ENCODE measurements at places on chromosomes 12 and 14.

- H3K27me3 ChIP-seq = no peaks in the 10 kb centered on the region
- no peaks in the 10 kb centered on the region for H3K4me1 ChIP-seq
- H3K36me3 ChIP-seq = no peaks in the 10 kb centered on the region
- no peak overlapping the region for H3K27ac ChIP-seq
- no peak overlapping the region for H3K4me3 ChIP-seq
These were observed 51.3 kb upstream of the STXBP6 start for GRCh38 chr14:25101276-25101675.

- H3K4me1 ChIP-seq = no peaks in the 10 kb centered on the region
- H3K36me3 ChIP-seq = no peaks in the 10 kb centered on the region
- no peak overlapping the region for H3K27ac ChIP-seq
These were observed 389.3 kb upstream of the USP15 start for GRCh38 chr12:61870658-61871484.

DNA sequence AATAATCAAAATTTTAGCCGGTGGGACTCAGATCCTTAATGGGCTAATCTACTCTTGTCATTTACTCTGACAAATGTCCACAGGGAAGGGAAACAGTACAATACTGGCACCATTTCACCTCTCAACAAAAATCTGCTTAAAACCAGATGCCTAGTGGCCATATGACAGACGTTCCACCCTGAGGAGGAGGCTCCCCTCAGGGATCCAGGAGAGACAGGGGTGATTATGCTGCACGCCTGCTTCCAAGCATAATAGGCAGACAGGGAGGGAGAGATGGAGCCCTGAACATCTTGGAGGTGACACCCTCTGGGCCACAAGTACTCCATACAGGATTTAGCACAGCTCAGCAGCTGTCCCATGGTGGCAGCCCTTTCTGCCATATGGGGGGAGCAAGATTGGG lies 24.8 kb upstream of the AKAP6 start:
- H3K27me3 ChIP-seq = peaks cover 4% of the 10 kb centered on the region
- H3K4me3 ChIP-seq = peak overlapping the region; percentile 74
- peak; percentile 38 for DNase-seq
- peaks cover 5% of the 10 kb centered on the region for H3K36me3 ChIP-seq
- peak overlapping the region; percentile 99 for H3K27ac ChIP-seq
- peaks cover 53% of the 10 kb centered on the region for H3K4me1 ChIP-seq

DNA sequence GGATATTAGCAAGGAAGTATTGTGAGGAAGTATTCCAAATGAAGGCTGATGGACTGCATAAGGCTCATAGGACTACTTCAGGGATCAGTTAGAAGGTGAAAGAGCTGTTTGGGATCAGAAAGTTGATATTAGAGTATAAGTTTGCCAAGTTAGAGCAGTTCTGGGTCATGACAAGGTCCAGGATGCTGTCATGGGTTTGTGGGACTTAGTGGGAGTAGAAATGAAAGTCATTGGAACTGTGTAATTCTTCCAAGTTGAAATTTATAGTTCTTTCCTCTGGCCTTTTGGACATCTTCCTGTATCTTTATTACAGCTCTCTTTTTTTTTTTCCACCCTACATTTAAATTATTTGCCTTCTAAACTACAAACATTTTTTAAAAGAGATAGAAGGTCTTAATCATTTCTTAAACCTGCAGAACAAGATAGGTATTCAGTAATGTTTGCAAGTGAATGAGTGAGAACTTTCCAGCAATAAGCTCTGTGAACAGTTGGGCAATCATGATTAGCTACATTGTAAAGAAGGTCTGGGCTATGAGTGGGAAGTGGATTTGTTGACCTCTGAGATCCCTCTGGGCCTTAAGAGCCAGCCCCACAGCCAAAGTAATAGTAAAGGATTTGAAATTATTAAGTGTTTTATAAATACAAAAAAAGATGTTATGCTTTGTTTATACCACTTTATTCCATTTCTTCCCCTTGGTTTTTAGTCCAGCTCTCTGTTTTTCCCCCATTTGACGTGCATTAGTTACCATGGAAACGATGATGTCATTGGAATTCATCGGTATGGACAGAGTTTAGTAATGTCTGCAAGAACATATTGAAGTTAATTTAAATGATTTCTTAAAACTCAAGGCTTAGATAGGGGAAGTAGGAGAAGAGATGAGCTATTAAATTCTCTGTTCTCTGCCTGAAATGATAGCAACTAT lies 247.9 kb upstream of the ARHGAP5 start:
- no peaks in the 10 kb centered on the region for H3K27me3 ChIP-seq
- H3K27ac ChIP-seq = no peak overlapping the region
- DNase-seq = no peak
- no peaks in the 10 kb centered on the region for H3K36me3 ChIP-seq
- H3K4me3 ChIP-seq = no peak overlapping the region

DNA sequence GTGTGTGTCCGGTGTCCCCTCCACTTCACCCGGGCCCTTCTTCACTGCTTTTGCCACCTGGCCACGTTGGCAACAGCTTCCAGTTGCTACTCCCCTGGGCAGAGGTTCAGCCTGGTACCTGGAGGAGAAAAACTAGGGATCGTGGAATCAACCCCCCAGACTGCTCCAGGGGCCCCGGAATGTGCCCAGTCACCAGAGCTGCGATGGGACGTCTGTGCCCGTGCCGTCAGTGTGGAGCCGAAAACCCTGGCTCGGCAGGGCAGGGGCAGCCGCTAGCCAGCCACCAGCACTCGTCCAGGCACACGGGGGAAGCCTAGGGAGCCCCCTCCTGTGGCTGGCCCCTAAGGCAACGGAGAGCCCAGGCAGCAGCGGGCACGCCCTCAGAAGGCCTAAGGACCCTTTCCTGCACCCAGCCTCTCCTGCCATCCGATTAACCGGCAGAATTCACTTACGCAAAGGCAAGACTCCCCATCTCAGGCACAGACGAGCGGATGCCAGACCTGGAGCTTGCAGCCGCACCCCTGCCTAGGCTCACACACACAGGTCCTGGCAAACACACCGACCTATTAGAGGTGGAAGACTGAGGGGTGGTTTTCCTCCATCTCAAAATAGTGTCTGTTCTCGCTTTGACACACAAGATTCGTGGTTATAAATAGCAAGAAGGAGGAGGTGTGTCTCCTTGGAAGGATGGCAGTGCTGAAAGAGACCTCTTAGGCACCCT lies 62.6 kb downstream of the FBXL14 start:
- H3K27me3 ChIP-seq = peaks cover 24% of the 10 kb centered on the region
- no peak for DNase-seq
- peak overlapping the region; percentile 1 for H3K4me3 ChIP-seq

GRCh38 chr12:82479511-82479910 lies 121.2 kb downstream of the METTL25 start:
- H3K27me3 ChIP-seq = no peaks in the 10 kb centered on the region
- H3K27ac ChIP-seq = no peak overlapping the region
- no peaks in the 10 kb centered on the region for H3K36me3 ChIP-seq
- no peak overlapping the region for H3K4me3 ChIP-seq
- DNase-seq = no peak

DNA sequence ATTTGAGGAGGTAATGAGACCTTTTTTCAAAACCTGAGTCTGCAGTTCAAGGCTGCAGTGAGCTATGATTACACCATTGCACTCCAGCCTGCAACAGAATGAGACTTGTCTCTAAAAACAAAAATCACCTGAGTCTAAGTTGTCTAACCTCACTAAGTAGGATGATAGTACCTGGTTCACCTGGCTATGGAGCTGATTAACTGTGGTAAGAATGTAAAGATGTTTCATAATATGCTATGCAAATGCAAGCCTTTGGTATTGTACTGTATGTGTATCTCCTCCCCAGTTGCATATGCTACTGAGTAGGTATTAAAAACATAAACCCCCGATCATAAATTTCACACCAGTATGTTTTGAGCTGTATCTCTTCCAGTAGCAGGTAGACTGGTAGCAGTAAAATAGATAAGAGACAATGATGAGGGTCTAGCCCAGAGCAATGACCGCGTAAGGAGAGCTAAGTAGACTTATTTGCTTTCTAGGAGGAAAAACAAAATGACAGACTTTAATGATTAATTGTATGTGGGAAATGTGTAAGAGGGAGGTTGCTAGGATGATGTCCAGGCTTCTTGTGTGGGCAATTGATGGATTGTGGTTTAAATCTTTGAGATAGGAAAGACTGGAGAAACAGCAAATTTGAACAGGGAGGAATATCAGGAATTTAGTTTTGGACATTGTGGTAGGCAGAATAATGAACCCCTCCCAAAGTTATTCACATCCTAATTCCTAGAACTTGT lies 41.6 kb upstream of the EGLN3 start:
- H3K36me3 ChIP-seq = no peaks in the 10 kb centered on the region
- H3K4me3 ChIP-seq = no peak overlapping the region
- H3K4me1 ChIP-seq = peaks cover 6% of the 10 kb centered on the region
- no peak for DNase-seq
- peaks cover 6% of the 10 kb centered on the region for H3K27me3 ChIP-seq
- no peak overlapping the region for H3K27ac ChIP-seq

- H3K27ac ChIP-seq = no peak overlapping the region
- H3K4me3 ChIP-seq = no peak overlapping the region
- DNase-seq = no peak
- peaks cover 6% of the 10 kb centered on the region for H3K27me3 ChIP-seq
- peaks cover 5% of the 10 kb centered on the region for H3K36me3 ChIP-seq
- peaks cover 3% of the 10 kb centered on the region for H3K4me1 ChIP-seq
These were observed 32.9 kb downstream of the CALM1 start for GRCh38 chr14:90429754-90430153.

- DNase-seq = no peak
- H3K27ac ChIP-seq = no peak overlapping the region
- peaks cover 8% of the 10 kb centered on the region for H3K27me3 ChIP-seq
- no peak overlapping the region for H3K4me3 ChIP-seq
- peaks cover 16% of the 10 kb centered on the region for H3K4me1 ChIP-seq
- no peaks in the 10 kb centered on the region for H3K36me3 ChIP-seq
These were observed 4.9 kb downstream of the AACS start for GRCh38 chr12:125070112-125070511.

DNA sequence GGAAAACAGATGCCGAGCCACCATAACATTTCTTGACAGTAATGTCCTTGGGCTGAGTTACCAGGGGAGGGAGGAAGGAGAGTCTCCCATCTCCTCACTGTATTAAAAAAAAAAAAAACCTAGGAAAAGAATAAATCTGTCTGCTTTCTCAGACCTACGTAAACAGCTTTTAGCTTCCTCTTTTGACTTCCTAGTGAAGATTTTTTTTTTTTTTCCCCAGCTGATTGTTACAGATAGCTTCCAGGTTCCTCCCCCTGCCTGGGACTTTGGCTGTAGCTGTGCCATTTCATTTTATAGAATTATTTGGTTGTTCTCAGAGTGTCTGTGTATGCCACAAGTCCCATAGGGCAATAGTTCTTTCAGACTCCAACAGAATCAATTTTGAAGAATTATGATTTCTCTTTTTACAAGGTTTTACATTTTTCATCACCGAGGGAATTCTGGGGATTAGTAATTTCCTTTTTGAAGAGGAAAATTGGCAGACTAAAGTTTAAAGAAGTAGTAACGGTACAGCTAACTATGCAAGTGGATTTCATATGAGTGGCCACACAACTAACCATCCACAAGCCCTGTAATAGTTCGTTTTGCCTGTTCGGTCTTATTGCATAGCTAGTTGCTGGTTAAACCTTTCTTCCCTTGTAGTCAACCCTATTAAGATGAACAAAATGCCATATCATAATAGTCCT lies 23.1 kb upstream of the GNS start:
- H3K4me1 ChIP-seq = peaks cover 10% of the 10 kb centered on the region
- peaks cover 6% of the 10 kb centered on the region for H3K27me3 ChIP-seq
- H3K36me3 ChIP-seq = no peaks in the 10 kb centered on the region
- DNase-seq = no peak

- peaks cover 11% of the 10 kb centered on the region for H3K4me1 ChIP-seq
- H3K27ac ChIP-seq = no peak overlapping the region
- peaks cover 5% of the 10 kb centered on the region for H3K27me3 ChIP-seq
- no peak for DNase-seq
- H3K4me3 ChIP-seq = peak overlapping the region; percentile 11
- H3K36me3 ChIP-seq = peaks cover 6% of the 10 kb centered on the region
These were observed 20.0 kb upstream of the STAC3 start for GRCh38 chr12:57270966-57271470.

- H3K27me3 ChIP-seq = peaks cover 3% of the 10 kb centered on the region
- H3K4me3 ChIP-seq = no peak overlapping the region
- no peak for DNase-seq
- no peak overlapping the region for H3K27ac ChIP-seq
- no peaks in the 10 kb centered on the region for H3K4me1 ChIP-seq
These were observed 8.9 kb downstream of the ARL6IP4 start for GRCh38 chr12:122989225-122989839.
